ENCODE measurements at places on chromosomes 7 and 10.

DNA sequence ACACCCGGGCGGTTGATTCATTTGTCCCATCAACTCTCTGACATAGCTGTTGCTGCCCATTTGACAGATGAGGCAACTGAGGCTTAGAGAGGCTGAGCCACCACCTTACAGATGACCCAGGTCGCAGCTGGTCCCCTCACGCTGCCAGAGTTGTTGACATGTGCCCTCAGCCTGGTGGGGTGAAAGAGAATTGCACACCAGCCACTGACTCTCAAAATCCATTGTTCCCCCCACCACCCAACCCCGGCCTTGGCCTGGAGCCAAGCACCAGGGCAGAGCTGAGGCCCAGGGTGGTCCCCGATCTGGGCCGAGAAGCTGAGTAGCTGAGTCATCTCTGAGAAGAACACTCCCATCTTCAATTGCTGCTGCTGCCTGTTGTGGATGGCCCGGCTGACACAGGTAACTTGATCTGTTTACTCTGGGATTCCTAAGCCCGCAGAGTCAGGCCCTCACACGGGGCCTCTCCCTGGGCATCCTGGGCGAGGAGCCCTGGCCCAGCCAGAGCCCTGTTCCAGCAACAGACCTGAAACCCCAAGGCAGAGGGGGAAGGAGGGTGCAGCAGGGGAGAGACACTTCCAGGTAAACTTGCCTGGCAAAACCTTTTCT is 27.5 kb downstream of the PVRIG start:
- DNase-seq = no peak

DNA sequence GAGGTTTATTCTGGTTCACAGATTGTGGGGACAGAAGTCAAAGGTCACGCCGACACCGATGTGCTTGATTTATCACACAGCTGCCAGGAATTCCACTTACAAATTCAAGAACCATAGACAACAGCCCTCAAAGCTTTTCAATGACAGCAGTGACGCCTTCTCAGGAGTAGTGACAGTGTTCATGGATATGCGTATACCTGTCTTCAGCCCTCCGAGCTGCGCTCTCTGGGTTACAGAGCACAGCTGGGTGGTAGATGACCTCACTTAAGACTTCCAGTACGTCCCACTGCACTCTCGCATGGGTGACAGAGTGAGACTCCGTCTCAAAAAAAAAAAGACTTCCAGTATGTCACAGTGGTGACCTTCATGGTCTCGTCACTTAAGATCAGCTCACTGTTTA is 108.5 kb downstream of the TCERG1L start:
- no peak for DNase-seq

GRCh38 chr10:21280971-21281572 is 244.4 kb downstream of the SKIDA1 start:
- no peak for DNase-seq

DNA sequence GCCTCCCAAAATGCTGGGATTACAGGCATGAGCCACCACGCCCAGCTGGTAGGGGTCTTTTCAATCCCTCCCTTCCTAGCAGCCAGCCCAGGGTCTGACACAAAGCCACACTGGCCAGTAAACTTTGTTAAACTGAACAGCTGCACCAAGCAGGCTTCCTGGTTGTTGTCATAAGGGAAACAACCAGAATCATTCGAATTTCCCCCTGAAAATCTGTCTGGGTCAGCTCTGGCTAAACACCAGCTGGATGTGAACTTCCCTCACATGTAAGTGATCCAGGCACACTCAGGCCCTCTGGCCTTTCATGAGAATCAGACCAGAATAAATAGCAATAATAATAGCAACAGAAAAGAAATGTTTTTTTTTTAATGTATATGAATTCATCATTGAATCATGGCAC is 7.4 kb downstream of the IMPDH1 start:
- peak; percentile 52 for DNase-seq

- no peak for DNase-seq
These were observed 320.2 kb upstream of the FZD1 start for GRCh38 chr7:90944021-90944420.

DNA sequence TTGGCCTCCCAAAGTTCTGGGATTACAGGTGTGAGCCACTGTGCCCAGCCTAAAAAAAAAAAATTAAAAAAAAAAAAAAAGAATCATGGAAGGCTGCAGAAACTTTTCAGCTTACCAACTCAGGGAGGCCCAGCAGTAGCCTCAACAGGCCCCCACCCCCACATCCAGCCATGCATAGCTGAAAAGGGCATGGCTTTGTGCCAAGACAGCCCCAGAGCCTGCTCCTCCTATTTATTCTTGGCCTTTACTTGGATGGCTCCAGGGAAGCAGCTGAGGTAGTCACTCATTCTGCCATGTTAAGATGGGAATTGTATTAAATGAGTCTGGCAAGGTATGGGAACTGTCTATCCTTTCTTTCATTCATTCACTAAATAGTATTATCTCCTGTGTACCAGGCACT is 13.7 kb upstream of the CNNM2 start:
- DNase-seq = no peak

GRCh38 chr7:121003986-121004685 is 15.6 kb downstream of the CPED1 start:
- no peak for DNase-seq

GRCh38 chr10:86804805-86805204 is 48.4 kb downstream of the BMPR1A start:
- no peak for DNase-seq

DNA sequence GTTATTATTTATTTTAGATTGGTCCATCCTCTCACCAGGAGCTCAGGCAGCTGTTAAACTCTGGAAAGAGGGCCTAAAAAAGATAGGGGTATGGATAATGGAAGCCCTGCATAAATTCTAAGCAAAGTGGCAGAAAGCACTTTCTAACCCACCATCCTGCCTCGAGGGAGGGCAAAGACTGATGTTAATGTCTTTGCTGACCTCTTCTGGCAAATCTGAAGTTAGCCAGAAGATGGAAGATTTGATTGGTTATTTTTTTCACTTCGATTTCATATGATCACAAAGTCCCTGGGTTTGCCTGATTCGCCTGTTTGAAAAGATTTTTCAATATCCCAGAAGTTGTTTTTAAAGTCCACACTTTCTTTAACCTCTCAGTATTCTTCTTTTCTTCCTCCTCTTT is 24.8 kb downstream of the OR9A2 start:
- DNase-seq = peak; percentile 22

- no peak for DNase-seq
These were observed 24.1 kb upstream of the HYAL4 start for GRCh38 chr7:123820864-123821263.

GRCh38 chr7:11707606-11708193 is 124.3 kb downstream of the THSD7A start:
- DNase-seq = no peak

GRCh38 chr7:42010751-42011150 is 226.3 kb downstream of the GLI3 start:
- DNase-seq = no peak

DNA sequence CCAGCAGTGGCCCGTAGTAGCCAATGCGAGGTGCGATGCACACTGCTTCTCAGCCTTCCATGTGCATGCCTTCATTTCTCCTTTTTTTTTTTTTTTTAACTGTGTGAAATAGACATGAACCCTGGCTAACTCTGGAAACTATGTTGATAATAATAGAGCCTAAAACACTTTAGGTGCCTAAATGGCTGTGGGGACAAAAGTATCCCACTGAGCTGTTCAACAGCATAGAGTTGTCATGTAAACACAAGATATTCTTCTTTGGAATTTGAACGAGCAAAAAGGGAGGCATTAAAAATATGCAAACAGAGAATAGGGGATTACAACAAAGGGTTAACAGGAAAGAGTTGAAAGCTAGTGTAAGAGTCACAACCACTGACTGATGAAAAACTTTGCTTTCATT is 162.1 kb upstream of the NOBOX start:
- no peak for DNase-seq

GRCh38 chr7:142153400-142153799 is 41.9 kb downstream of the MGAM2 start:
- DNase-seq = peak; percentile 32

DNA sequence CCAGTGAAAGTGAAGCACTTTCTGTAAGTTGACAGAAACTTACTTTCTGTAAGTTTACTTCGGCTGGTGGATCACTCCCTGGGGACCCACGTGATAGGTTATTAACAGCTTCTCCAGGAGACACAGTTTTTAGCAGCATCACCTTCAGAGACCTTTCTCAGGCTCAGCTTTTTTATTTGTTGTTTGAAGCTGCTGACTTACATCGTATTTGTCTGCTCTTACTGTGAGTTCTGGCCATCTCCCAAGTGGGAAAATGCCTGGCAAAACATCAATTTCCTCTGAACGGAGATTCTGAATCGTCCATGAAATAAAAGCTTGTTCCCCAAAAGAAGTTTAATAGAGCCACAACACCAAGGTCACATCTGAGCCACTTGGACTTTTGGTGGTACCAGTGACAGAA is 178.7 kb upstream of the PODXL start:
- DNase-seq = no peak

DNA sequence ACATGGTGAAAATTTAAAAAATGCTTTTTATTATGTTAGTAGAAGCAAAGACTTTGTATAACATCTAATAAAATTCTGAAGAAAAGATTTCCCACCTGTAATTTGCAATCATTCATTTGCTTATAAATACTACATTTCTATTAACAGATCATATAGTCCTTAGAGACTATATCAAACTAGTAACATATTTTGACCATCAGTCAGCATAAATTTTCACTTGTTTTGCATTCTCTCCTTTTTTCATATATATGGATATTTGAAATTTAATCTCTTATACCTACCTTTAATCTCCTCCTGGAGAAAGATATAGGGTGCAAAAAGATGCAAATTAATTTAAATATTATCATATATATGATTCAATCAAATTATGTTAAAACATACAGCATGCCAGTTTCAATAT is 16.9 kb upstream of the TAS2R16 start:
- DNase-seq = no peak

- DNase-seq = no peak
These were observed 6.0 kb downstream of the UCN3 start for GRCh38 chr10:5370493-5371352.

DNA sequence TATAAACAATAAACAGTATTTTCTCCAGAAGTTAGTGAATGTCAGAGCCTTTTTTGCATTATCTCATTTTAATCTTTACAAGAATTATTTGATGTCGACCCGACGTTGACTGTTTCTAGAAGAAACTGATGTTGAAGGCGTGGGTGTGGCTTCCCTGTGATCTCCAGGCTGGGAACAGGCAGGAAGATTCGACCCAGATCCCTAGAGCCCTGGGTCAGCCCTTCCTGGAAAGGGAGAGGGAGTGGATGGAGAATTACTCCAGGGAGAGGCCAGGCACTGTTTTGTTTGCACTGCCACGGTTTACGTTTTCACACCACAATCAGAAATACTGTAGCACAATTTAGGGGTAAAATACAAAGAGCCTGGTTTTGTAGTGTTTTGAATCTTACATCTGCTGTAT is 133.1 kb downstream of the ADARB2 start:
- no peak for DNase-seq

GRCh38 chr10:106181501-106181900 is 983.0 kb downstream of the SORCS1 start:
- DNase-seq = no peak

GRCh38 chr7:107150375-107151073 is 18.3 kb upstream of the HBP1 start:
- DNase-seq = peak; percentile 87

- DNase-seq = no peak
These were observed 186.6 kb upstream of the PRSS1 start for GRCh38 chr7:142562688-142563087.

GRCh38 chr10:43035800-43036199 is 41.1 kb upstream of the RET start:
- DNase-seq = no peak

- no peak for DNase-seq
These were observed 23.6 kb upstream of the BMPR1A start for GRCh38 chr10:86732771-86733170.

DNA sequence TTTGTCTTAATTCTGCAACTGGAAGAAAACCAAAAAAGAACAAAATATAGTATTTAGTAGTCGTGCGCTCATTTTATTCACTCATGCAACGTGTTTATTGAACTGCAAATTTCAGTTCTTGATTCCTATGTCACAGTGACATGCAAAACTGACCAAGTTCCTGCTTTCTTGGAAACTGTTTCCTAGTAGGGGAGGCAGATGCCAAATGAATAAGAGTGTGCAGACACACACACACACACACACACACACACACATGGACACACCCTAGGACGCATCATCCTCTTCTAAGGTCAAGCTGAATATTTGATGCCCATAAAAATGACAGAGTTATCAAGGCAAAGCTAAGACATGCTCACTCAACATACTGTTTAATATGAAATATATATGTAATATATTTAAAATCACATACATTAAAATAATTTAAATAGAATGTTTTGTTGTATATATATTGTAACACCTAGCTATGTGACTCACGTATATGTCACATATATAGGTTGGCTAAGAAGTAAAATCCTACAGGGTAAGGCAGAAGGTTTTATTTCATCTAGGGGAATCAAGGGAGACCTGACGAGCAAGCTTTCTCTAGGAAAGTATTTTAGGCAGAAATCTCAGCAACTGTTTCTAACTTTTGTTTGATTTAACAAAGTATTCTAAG is 79.6 kb downstream of the SVIL start:
- DNase-seq = peak; percentile 81

DNA sequence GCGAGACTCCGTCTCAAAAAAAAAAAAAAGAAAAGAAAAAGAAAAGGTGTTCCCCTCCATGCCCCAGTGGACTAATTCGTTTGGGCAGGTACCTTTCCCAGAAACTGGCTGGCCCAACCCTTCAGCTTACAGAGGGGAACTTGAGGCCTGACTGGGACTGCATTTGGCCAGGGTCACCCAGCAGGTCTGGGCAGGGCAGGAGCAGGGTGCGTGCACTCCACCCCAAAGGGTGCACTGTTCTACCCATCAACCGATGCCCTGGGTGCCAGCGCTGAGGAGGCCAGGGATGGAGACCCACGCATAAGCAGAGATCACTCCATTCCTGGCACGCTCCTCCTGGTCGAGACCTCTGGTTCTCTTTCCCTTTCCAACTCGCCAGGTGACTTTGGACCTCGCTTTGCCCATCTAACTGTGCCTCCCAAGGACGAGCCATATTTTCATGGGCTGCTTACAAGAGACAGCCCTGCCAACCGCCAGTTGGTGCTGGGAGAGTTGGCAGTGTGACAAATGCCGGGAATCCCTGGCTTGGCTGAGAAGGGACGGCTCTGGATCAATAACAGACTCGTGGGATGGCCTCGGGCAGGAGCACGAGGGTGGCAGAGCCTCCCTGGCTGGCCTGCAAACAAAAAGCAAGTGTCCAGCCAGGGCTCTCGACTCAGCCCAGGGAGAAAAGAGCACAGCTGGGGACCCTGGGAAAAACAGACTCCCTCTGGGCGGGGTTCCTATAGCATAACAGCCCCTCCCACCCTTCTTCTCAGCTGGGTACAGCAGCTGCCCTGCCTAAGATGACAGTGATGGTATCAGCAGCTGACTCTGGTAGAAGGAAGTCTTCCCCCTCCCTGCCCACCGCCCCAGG is 7.9 kb downstream of the HSPB1 start:
- DNase-seq = no peak

Measured in suppressor macrophage treated with lipopolysaccharide for 4 hours (primary cell).